ENCODE measurements at places on chromosomes 3 and 15. TPM values are rescaled to one million over a fixed set of nuclear protein-coding genes. Genes with fewer than 3 reads are reported as not detected.

The WDR72 gene
- total RNA-seq: 6.1 TPM

The DGKG gene
- total RNA-seq: 7.6 TPM

The FBXL22 gene
- total RNA-seq: 0.32 TPM

The ABHD10 gene
- 19.0 TPM for total RNA-seq

The FEZF2 gene
- not detected for total RNA-seq

The CGNL1 gene
- total RNA-seq: 0.93 TPM

The CALML4 gene
- 7.9 TPM for total RNA-seq

The TM4SF18 gene
- total RNA-seq: 39.5 TPM

The SLC28A2 gene
- not detected for total RNA-seq

The PODXL2 gene
- total RNA-seq: 11.1 TPM

All from A549 treated with ZK216348 at 1 μM for 4 hours (cell line).